ENCODE measurements at places on chromosomes 16 and 17.

DNA sequence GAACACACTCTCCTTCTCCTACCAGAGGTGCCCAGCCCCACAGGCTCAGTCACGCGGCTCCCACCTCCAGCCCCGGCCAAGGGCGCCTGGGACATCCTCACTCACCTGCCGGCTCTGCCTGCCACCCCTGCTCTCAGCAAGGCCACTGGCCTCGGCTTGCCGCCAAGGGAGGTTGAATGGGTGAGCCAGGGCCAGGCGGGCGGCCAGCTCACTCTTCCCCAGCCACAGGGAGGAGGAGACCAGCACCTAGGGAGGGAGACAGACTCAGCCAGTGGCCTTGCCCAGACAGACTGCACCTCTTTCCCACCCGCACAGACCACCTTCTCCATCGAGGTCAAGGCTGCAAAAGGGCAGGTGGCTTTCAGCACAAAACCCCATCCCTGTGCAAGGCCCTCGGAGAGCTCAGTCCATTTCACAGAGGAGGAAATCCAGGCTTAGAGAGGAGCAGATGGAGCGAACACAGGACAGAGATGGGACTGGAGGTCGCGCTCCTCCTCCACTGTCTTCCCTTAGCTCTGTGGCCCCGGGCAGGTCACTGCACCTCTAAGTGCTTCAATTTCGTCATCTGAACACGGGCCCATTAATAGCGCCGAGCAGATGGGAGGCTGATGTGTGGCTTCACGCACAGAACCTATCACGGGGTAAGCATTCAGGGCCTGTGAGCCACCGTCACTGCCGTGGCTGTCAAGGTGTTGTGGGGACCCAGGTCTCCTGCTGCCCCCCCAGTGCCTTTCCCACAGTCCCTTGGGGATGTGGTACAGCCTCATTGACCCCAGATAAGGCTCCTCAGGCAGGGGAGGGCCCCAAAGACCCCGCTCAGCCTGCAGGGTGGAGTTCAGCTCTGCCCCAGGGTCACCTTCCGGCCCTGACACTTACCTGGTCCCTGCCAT lies 56.1 kb downstream of the RMI2 start:
- no peak for DNase-seq

DNA sequence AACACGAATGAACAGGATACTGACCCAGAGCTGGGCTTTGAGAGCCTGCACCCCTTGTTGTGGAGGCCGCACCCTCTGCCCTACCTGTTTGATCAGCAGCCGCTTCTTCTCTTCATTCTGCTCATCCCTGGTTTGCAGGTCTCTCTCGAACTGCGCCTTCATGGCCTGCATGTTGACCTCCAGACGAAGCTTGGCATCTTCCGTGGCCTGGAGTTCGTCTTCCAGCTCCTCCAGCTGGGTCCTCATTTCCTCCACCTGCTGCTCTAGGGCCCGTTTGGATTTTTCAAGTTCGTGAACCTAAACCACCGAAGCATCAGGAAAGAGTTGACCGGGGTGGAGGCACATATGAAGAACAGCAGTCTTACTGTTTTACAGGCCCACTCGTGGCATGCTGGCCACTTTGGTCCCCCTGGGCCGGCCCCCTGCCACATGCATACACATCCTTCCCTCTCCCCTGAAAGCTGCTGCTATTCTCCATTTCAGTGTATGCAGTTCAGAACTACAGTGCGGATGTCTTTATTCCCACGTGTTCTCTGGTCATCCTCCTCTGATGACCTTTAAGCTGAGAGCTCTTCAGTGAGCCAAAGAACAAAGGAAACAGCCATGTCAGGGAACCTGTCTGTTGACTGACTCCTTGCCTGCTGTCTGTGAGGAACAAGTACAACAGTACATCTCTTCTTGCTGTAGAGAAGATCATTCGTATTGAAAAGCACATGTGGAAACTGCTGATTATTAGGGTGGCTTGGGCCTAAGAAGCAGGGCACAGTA lies 54.8 kb downstream of the NDEL1 start:
- DNase-seq: no peak

DNA sequence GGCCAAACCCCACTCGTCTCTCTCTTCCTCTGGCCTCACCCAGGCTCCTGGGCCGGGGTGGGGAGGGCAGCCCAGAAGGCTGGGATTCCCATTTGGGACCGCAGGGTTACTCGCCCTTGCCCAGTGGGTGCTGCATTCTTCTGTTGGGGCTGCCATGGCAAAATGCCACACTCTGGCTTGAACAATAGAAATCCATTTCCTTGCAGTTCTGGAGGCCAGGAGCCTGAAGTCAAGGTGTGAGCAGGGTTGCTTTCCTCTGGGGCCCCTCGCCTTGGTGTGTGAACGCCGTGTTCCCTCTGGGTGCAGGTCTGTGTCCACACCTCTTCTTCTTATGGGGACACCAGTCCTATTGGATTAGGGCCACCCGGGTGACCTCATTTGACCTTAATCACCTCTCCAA lies 105.8 kb upstream of the GSE1 start:
- no peak for DNase-seq

- peak; percentile 25 for DNase-seq
Measured at GRCh38 chr17:42608305-42609181, 631 bp downstream of the RETREG3 start.

Measured in activated CD4-positive, alpha-beta T cell treated with anti-CD3 and anti-CD28 coated beads for 48 hours (primary cell).